Cardiac muscle cell (in vitro differentiated cells and primary cell): ENCODE measurements at places on chromosomes 12 and 14.

GRCh38 chr12:7793211-7793610 lies 4.0 kb downstream of the NANOG start:
- no peak for DNase-seq

DNA sequence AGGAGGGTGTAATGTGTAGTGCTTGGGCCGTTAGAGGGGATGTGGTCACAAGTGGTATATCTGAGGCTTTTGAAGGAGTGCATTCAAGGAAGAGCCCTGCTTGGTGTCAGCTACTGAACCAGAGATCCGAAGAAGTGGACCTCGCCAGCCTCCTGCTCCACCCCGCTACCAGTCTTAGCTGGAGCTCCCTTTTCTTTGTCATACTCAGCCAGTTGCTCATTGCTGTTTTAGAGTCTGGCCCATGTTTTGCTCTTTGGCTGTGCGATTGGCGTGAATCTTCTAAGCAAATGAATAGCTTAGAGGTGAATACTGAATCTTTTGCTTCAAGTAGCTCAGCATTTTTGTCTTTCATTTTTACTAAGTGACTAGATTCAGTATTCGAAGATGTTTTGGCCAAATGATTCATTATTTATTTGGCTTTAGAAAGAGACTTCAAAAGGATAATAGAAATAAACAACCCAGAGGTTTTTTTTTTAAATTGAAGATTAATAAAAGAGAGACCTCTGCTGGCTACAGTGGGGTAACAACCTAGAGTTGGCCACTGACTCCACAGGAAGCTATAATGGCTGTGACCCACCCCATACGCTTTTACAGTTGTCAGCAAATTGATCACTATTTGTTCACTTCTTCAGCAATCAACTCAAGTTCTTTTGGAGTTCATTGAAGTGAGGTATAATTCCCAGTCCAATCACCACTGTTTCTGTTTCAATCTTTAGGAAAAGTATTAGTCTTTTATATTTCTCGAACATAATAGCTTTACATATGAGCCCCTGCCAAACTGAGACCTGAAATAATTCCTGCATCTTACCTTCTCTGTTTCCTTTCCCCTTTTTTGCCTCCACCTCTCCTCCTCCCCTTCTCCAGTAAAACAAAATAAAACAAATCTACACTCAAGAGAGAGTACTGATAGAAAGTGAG lies 19.9 kb downstream of the CDKN1B start:
- DNase-seq, result peak; percentile 60

GRCh38 chr14:32202491-32202997 lies 525 bp downstream of the RNU6-8 start:
- peak; percentile 39 for DNase-seq

GRCh38 chr14:54317391-54317790 lies 79.4 kb upstream of the CDKN3 start:
- DNase-seq, result no peak

GRCh38 chr14:83478741-83479140 lies 1945.1 kb upstream of the SEL1L start:
- no peak for DNase-seq

DNA sequence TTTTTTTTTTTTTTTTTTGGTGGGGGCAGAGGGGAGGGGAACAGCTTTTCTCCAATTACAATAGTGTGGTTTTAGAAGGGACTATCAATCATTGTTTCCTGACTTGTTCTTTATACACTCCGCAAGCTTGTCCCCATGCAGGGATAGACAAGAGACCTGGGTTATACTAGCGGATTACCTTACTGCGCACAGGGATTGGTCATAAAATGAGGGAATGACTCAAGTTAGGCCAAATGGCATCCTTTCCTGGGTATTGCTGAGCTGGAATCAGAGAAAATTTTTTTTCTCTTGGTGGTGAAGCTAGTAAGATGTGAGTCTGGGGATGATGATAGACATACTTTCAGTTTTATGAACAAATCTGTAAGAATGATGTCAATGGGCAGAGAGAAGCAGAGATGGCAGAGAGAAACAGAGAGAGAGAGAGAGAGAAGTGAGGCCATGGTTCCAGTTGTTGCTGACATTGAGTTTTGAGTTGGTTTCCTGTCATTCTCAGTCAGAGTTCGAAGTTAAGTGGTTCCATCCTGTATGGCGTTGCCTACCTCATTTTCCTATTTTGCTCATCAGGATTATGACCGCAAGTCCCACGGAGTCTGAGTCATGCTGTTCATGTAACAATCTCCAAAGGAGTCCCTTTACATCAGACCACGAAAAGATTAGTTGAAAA lies 59.1 kb upstream of the OTOGL start:
- DNase-seq, result peak; percentile 48

DNA sequence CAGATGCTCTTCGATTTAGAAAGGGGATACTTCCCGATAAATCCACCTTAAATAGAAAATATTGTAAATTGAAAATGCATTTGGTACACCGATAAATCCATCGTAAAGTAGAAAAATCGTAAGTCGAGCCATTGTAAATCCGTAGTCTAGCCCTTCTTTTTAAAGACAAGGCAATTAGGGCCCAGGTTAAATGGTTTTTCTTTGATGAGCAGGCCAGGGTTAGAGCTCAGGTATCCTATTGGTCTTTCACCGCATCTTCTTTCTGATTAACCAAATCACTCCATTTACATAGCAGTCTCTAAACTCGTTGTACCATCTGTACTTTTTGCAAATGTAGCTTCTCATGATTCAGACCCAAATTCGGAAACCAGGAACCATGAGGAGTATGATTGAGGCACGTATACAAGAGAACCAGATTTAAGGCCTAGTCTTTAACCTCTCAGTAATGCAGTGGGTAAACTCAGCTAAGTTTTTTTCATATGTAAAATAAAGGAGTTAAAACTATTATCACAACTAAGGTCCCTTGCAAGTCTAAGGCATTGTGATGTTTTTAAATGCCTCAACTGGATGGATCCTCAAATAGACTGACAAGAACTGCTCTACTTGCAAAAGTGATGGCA lies 2.2 kb upstream of the YAF2 start:
- DNase-seq, result no peak

DNA sequence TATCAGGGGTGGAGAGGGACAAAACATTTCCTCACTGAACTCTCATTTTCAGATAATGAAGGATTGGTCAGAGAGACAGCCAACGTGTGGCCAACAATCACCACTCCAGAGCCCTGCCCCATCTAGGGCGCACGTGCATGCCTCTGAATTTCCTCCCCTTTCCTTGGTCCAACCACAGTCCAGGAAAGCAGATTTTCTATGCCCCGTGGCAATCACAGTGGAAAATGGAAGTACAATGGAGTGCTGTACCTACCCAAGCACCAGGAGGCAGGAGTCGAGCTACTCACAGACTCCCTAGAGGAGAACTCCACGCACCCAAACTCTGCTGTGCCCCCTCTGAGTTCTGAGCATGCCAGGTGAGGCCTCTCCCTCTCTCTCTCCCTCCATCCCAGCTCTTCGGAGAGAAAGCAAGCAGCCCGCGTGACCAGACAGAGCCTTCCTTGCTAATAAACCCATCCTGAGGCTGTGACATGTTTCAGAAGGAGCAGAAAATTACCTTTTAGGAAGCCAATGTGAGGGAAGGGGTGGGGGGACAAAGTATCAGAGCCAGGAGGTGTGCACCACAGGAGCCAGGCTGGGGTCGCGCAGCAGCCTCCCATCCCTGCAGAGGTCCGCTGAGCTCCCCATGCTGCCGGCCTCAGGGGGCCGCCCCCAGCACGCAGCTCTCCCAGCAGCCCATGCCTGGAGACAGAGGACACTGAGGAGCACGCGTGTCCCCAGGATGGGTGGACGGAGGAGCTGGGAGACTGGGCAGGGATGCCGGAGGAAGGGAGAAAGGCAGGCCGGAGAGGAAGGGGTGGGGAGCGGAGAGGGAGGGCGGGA lies 73.4 kb downstream of the PITPNM2 start:
- DNase-seq, result no peak

GRCh38 chr14:54489731-54490444 lies 1.1 kb upstream of the GMFB start:
- DNase-seq, result no peak

GRCh38 chr14:96503306-96503679 lies 1.1 kb downstream of the PAPOLA start:
- DNase-seq, result no peak

DNA sequence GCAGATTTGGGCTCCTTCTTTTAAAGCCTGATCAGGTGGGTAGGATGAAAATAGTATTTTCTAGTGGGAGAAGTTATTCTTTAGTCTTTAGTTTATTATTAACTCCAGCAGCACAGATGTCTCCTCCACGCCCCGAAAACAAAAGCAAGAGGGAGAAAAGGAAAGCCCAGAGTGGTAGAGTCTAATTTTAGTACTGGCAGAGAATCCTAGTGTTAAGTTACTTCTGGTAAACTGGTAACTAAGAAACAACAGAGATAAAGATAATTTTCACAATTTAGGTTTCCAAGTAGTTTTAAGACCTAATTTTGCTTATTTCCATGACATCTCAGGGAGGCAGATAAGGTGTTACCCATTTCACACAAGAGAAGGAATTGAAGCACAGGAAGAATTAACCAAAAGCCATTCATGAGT lies 16.3 kb downstream of the ATP5MC2 start:
- DNase-seq, result peak; percentile 64

DNA sequence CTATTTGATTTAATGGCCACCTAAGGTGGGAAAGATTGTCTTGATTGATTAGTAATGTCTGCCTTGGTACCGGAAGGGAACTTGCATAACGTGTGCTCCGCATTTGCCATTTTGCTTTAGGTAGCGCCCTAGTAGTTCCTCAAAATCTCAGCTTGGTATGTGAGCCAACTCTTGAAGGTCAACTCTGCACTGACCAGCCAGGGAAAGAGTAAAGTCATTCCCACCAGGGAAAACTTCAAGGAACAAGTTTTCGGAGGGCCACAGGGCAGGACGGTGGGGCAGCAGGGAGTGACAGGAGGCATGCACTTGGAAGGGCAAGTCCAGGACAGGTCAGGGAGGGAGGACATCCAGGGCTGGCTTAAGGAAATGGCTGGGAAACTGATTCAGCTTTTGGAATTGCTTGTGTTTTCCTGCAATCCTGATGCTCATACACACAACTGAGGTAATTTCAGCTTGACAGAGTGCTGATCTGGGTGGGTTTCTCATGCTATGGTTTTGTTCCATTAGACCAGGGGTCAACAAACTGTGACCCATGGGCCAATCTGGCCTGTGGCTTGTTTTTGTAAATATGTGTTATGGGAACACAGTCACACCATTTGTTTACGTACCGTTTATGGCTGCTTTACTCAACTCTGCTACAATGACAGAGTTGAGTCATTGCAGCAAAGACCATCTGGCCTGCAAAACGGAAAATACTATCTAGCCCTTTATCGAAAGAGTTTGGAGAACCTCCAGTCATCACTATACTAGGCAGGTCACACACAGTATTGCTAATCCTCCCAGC lies 184.5 kb downstream of the RBM19 start:
- DNase-seq, result peak; percentile 66

DNA sequence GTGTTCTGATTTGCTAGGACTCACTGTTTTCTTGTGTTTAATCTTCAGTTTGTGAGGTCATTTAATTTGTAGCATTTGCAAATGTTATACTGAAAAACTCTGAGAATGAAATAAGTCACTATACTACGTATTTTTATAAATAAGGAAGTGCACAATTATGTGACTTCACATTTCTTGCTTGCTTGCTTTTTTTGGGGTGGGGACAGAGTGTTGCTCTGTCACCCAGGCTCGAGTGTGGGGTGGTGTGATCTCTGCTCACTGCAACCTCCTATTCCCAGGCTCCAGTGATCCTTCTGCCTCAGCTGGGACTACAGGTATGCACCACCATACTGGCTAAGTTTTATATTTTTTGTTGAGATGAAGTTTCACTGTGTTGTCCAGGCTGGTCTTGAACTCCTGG lies 32.7 kb downstream of the RBM25 start:
- DNase-seq, result no peak

- DNase-seq, result peak; percentile 61
These were observed 1.8 kb upstream of the RCOR1 start for GRCh38 chr14:102590667-102591099.

- no peak for DNase-seq
These were observed 85.1 kb upstream of the AMIGO2 start for GRCh38 chr12:47164724-47165439.
